ENCODE measurements at places on chromosomes 3 and 15.

- DNase-seq: no peak
Measured at GRCh38 chr3:13542142-13542541, 6.8 kb upstream of the FBLN2 start.

DNA sequence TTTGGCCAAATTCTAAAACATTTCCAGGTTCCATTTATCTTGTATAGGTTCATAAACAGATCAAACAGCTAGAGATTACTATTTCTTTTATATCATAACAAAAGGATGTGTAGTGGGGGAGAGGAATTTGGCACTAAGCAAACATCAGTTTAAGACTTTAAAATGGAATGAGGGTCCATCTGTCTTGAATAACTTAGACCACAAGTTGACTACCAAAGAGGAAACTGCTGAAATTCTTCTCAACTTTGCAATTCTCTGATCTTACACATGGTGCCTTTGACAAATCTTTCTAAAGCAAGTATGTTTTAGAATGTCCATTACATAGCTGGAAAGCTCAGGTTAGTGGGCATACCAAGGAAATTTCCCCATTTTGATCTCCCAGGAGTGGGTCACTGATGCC lies 140.5 kb upstream of the ADAMTS9 start:
- no peak for DNase-seq

- DNase-seq: no peak
Measured at GRCh38 chr3:171748064-171748924, 62.0 kb downstream of the PLD1 start.

- DNase-seq: peak; percentile 29
Measured at GRCh38 chr3:104564045-104564643, 802.6 kb upstream of the ALCAM start.

- no peak for DNase-seq
Measured at GRCh38 chr3:13557417-13557816, 8.5 kb downstream of the FBLN2 start.

DNA sequence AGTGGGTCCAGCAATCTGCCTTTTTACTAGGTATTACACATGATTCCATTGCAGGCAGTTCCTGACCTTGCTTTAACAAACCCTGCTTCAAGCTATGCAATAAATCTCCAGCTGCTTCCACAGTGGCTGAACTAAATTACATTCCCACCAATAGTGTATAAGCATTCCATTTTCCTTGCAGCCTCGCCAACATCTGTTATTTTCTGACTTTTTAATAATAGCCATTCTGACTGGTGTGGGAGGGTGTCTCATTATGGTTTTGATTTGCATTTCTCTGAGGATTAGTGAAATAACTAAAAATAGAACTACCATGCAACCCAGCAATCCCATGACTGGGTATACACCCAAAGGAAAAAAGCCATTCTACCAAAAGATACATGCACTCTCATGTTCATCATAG lies 36.4 kb upstream of the DNAJC13 start:
- DNase-seq: no peak

GRCh38 chr3:10280177-10280529 lies 12.6 kb downstream of the GHRL start:
- no peak for DNase-seq

- no peak for DNase-seq
Measured at GRCh38 chr3:110413807-110414748, 657.5 kb upstream of the NECTIN3 start.

GRCh38 chr3:141302364-141303141 lies 65.8 kb upstream of the ZBTB38 start:
- no peak for DNase-seq
